Glutamatergic neuron (in vitro differentiated cells): ENCODE measurements at places on chromosomes 6 and 20. TPM values are rescaled to one million over a fixed set of nuclear protein-coding genes. Genes with fewer than 3 reads are reported as not detected.
A peak's percentile ranks its signal among the peaks of the same experiment; 100 is the strongest.

The C6orf52 gene
- total RNA-seq, result 4.1 TPM

- H3K4me1 ChIP-seq, result no peaks in the 10 kb centered on the region
- H3K4me3 ChIP-seq, result no peak overlapping the region
- no peak overlapping the region for H3K27ac ChIP-seq
- DNase-seq, result no peak
Measured at GRCh38 chr6:57040011-57040410, 6.5 kb upstream of the KIAA1586 start.

The LY6G6F gene
- not detected for total RNA-seq

DNA sequence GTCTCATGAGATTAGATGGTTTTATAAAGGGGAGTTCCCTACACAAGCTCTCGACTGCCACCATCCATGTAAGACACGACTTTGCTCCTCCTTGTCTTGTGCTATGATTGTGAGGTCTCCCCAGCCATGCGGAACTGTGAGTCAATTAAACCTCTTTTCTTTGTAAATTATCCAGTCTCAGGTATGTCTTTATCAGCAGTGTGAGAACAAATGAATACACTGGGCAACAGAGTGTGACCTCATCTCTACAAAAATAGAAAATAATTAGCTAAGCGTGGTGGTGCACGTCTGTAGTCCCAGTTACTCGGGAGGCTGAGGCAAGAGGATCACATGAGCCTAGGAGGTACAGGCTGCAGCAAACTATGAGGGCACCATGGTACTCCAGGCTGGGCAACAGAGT is 51.3 kb downstream of the MDN1 start:
- H3K4me3 ChIP-seq, result no peak overlapping the region
- H3K36me3 ChIP-seq, result peaks cover 4% of the 10 kb centered on the region
- DNase-seq, result no peak
- H3K27me3 ChIP-seq, result peaks cover 2% of the 10 kb centered on the region
- H3K27ac ChIP-seq, result no peak overlapping the region

The FAM162B gene
- not detected for total RNA-seq

- no peak overlapping the region for H3K4me3 ChIP-seq
- peaks cover 5% of the 10 kb centered on the region for H3K36me3 ChIP-seq
- no peaks in the 10 kb centered on the region for H3K4me1 ChIP-seq
Measured at GRCh38 chr6:11682561-11682975, 96.0 kb downstream of the ADTRP start.

The CCN5 gene
- not detected for total RNA-seq

- peak overlapping the region; percentile 96 for H3K4me3 ChIP-seq
- H3K27me3 ChIP-seq, result peaks cover 14% of the 10 kb centered on the region
- peaks cover 31% of the 10 kb centered on the region for H3K36me3 ChIP-seq
- peaks cover 8% of the 10 kb centered on the region for H3K4me1 ChIP-seq
Measured at GRCh38 chr20:18288749-18289267, 481 bp downstream of the ZNF133 start.

The TNF gene
- total RNA-seq, result not detected

GRCh38 chr6:117810269-117810668 is 96.8 kb upstream of the SLC35F1 start:
- no peak overlapping the region for H3K4me3 ChIP-seq
- H3K36me3 ChIP-seq, result no peaks in the 10 kb centered on the region

GRCh38 chr6:118665011-118665410 is 13.6 kb upstream of the CEP85L start:
- no peaks in the 10 kb centered on the region for H3K27me3 ChIP-seq
- no peak overlapping the region for H3K27ac ChIP-seq
- DNase-seq, result no peak
- H3K4me1 ChIP-seq, result peaks cover 15% of the 10 kb centered on the region
- no peaks in the 10 kb centered on the region for H3K36me3 ChIP-seq

GRCh38 chr20:11266571-11266970 is 592.8 kb upstream of the JAG1 start:
- no peak overlapping the region for H3K4me3 ChIP-seq
- H3K27ac ChIP-seq, result no peak overlapping the region
- no peak for DNase-seq
- H3K4me1 ChIP-seq, result peaks cover 17% of the 10 kb centered on the region
- peaks cover 10% of the 10 kb centered on the region for H3K27me3 ChIP-seq

The MUCL3 gene
- total RNA-seq, result not detected

The NELFE gene
- total RNA-seq, result 52.7 TPM

The FGD2 gene
- not detected for total RNA-seq

GRCh38 chr20:5881703-5882102 is 68.6 kb downstream of the TRMT6 start:
- no peaks in the 10 kb centered on the region for H3K36me3 ChIP-seq
- H3K27ac ChIP-seq, result no peak overlapping the region
- no peak for DNase-seq

DNA sequence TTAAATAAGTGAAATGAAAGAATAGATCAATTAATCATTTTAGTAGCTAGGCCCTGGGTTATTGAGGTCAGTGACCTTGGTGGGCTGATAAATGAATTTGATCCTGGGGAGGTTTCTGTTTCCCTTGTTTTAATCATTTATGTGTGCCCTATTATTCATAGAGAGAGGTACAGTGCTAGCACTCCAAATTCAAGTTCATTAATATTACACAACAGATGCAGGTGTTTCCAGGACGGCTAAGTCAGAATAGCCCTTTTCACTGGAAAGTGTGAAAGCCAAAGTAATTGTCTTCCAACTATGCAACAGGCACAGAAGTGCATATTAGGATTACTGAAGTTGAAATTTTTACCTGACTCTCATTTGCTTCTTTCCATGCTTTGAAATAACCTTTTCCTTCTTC is 61.7 kb upstream of the SGK1 start:
- DNase-seq, result no peak
- H3K4me1 ChIP-seq, result peaks cover 2% of the 10 kb centered on the region
- no peak overlapping the region for H3K4me3 ChIP-seq
- no peak overlapping the region for H3K27ac ChIP-seq
- peaks cover 4% of the 10 kb centered on the region for H3K27me3 ChIP-seq

DNA sequence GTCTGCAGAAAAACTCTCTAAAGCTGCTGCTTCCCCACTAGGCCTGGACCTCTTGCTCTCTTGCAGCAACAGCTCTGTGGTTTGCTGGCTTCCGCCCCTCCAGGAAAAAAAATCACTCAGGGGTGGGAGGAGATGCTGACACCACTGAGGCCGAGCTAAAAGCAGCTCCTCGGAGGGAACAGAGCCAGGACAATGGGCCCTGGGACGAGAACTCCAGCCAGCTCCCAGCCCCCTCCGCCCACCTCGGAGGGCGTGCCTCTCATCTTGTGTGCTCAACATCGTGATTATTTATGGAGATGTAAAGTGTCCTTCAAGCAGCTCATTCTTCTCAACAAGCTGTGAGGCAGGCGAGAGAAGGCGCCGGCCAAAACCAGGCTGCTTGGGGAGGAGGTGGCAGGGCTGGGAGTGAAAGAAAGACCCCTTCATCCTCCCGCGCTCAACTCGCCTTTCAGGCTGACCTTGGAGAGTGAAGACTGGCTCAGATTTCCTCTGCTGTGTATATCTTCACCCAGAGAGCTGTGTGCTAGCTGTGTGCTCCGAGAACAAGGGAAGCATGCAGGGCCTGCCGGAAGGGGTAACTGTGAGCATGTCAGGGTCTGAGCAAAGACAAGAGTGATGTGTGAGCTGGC is 53.5 kb upstream of the LRFN2 start:
- DNase-seq, result no peak
- H3K36me3 ChIP-seq, result no peaks in the 10 kb centered on the region
- H3K4me3 ChIP-seq, result no peak overlapping the region
- no peak overlapping the region for H3K27ac ChIP-seq

DNA sequence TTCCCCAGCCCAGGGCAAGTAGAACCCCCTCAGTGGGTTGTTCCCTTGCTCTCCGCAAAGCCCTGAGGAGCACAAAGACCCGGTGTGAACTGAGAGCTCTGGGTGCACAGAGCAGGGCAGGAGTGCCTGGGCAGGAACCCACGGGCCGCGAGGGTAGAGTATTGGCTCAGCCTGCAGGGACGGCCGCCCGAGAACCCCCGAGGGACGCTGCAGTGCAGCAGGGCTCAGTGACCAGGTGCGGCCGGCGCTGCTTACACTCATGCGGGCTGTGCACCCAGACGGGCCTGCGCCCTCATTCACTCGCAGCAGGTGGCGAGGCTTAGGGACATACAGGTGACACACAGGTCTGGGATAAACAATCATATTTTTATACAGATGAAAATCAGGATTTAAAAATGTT is 51.9 kb upstream of the PDE10A start:
- H3K27ac ChIP-seq, result no peak overlapping the region
- no peaks in the 10 kb centered on the region for H3K36me3 ChIP-seq
- peak; percentile 34 for DNase-seq

GRCh38 chr6:10000551-10000950 is 414.3 kb downstream of the TFAP2A start:
- no peak for DNase-seq
- H3K27ac ChIP-seq, result no peak overlapping the region
- no peaks in the 10 kb centered on the region for H3K4me1 ChIP-seq
- H3K36me3 ChIP-seq, result no peaks in the 10 kb centered on the region

The TOMM6 gene
- total RNA-seq, result 111 TPM

- H3K4me1 ChIP-seq, result peaks cover 18% of the 10 kb centered on the region
- peak; percentile 63 for DNase-seq
- H3K4me3 ChIP-seq, result peak overlapping the region; percentile 15
- H3K27me3 ChIP-seq, result peaks cover 2% of the 10 kb centered on the region
Measured at GRCh38 chr20:699811-700338, 24.3 kb upstream of the SCRT2 start.

- peaks cover 5% of the 10 kb centered on the region for H3K36me3 ChIP-seq
- no peak overlapping the region for H3K4me3 ChIP-seq
- DNase-seq, result no peak
- no peaks in the 10 kb centered on the region for H3K4me1 ChIP-seq
- H3K27me3 ChIP-seq, result peaks cover 4% of the 10 kb centered on the region
- H3K27ac ChIP-seq, result no peak overlapping the region
Measured at GRCh38 chr6:145115638-145116037, 619.7 kb downstream of the EPM2A start.

The IL17F gene
- total RNA-seq, result not detected

The GDAP1L1 gene
- 111 TPM for total RNA-seq

The FAM217B gene
- 14.8 TPM for total RNA-seq

DNA sequence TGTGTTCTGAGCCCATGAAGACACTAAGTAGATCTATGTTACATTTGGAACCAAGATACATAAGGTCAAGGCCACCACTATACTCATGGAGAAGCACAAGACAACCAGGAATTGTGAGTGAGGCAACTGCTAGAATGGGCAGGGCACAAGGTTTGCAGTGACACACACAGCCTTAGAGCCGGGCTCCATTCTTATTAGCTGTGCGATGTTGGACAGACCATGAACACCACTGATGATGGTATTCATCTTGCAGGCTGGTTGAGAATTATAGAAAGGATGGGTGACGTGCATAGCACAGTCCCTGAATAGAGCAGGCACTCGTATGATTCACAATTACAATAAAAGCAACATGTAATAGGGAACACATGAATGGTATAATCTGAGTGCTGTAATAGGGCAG is 172.4 kb downstream of the GJA10 start:
- H3K4me3 ChIP-seq, result no peak overlapping the region
- DNase-seq, result no peak
- peaks cover 8% of the 10 kb centered on the region for H3K4me1 ChIP-seq
- peaks cover 23% of the 10 kb centered on the region for H3K36me3 ChIP-seq
- H3K27me3 ChIP-seq, result no peaks in the 10 kb centered on the region
- no peak overlapping the region for H3K27ac ChIP-seq

GRCh38 chr6:151110576-151110905 is 129.2 kb upstream of the AKAP12 start:
- peaks cover 14% of the 10 kb centered on the region for H3K4me1 ChIP-seq
- no peak for DNase-seq
- peak overlapping the region; percentile 67 for H3K27ac ChIP-seq
- H3K4me3 ChIP-seq, result peak overlapping the region; percentile 12
- no peaks in the 10 kb centered on the region for H3K36me3 ChIP-seq

The PI16 gene
- not detected for total RNA-seq

DNA sequence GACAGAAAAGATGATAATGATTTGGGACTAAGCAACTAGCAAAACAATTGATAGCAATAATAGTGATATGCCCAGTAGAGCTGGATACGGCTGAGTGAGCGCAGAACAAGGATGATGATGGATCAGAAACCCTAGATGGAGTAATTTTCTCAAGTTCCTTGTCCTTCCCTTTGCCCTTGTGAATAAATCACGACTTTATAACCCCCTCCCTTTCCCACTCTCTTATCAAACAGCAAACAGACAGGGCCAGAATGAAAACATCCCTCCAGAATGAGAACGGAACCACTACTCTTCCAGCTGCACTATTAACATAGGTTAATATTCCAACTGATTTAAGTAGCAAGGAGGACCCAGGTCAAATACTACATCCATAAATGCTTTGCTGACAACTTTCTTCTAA is 1.3 kb upstream of the MTFR2 start:
- H3K4me1 ChIP-seq, result peaks cover 13% of the 10 kb centered on the region
- H3K27ac ChIP-seq, result no peak overlapping the region
- no peaks in the 10 kb centered on the region for H3K27me3 ChIP-seq
- no peaks in the 10 kb centered on the region for H3K36me3 ChIP-seq
- peak overlapping the region; percentile 99 for H3K4me3 ChIP-seq

DNA sequence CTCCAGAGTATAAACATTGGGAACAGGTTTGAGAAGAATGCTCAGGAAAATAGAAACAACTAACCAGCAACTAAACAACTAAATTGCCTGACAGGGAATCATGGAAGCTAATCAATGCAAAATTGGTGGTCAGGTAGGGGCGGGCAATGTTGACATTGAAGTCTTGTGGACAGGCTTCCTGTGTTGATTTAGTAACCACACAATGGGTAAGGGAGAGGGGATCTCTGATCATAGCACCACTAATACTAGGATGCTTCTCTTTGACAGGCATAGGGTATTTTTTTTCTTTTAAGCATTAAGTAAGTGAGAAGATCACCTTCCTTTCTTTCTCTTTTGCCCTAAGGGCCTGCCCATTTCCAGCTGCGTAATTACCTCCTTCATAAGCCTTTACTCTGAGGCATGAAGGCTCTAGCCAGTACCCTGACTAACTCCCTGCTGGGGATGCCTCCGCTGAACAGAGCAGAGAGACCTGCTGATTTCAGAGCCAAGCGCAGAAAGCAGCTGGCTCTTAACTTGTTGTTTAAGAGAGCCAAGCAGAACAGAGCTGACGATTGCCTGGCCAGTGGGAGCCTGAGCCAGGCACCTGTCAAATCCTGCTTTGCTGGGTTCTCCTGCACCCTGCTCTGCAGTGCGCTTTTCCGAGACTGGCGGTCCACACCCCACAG is 118.7 kb downstream of the BMP2 start:
- no peaks in the 10 kb centered on the region for H3K4me1 ChIP-seq
- DNase-seq, result no peak
- H3K4me3 ChIP-seq, result no peak overlapping the region
- no peaks in the 10 kb centered on the region for H3K36me3 ChIP-seq
- H3K27me3 ChIP-seq, result no peaks in the 10 kb centered on the region
- H3K27ac ChIP-seq, result no peak overlapping the region

The BTNL2 gene
- total RNA-seq, result not detected

GRCh38 chr6:2876210-2877056 is 26.7 kb downstream of the SERPINB9 start:
- peak; percentile 47 for DNase-seq
- H3K4me1 ChIP-seq, result peaks cover 8% of the 10 kb centered on the region
- peak overlapping the region; percentile 88 for H3K4me3 ChIP-seq
- peaks cover 13% of the 10 kb centered on the region for H3K36me3 ChIP-seq
- H3K27me3 ChIP-seq, result peaks cover 9% of the 10 kb centered on the region
- peak overlapping the region; percentile 62 for H3K27ac ChIP-seq

- H3K4me1 ChIP-seq, result no peaks in the 10 kb centered on the region
- peaks cover 4% of the 10 kb centered on the region for H3K27me3 ChIP-seq
- no peak overlapping the region for H3K4me3 ChIP-seq
- no peak overlapping the region for H3K27ac ChIP-seq
Measured at GRCh38 chr6:167566711-167567141, 241.8 kb downstream of the TTLL2 start.

The NSFL1C gene
- total RNA-seq, result 71.4 TPM

- H3K27ac ChIP-seq, result no peak overlapping the region
- H3K36me3 ChIP-seq, result peaks cover 8% of the 10 kb centered on the region
- H3K4me3 ChIP-seq, result no peak overlapping the region
- H3K4me1 ChIP-seq, result no peaks in the 10 kb centered on the region
- DNase-seq, result no peak
Measured at GRCh38 chr6:10369896-10370295, 45.0 kb downstream of the TFAP2A start.
